ENCODE measurements at places on chromosomes 5 and 9.

DNA sequence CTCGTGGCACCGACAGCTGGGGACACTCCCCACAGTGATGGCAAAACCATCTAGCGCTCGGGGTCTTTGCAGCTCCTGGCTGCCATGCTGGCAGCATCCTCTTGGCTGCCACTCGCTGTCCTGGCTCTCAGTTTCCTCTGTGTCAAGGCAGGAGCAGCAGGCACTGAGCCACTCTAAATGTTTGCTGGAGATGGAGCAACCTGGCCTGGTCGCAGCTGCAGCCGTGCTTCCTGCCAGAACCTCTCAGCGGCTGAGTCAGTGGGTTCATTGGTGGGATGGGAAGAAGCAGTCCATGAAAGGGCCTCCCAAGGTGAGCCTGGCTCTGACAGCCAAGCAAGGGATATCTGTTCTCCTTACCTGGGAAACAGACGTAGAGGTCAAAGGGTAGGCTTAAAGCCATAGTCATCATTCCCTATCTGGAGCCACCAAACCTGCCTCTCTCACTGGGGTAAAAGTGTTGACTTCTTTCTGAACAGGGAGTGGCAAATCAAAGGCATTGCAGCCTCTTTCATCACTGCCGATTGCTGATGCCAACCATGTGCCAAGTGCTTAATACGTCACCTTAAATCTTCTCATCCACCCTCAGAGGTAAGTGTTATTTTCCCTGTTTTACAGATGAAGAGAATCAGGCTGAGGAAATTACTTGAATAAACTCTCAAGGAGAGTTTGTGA is 304.8 kb upstream of the ZNF462 start:
- no peak for DNase-seq

- peak; percentile 99 for DNase-seq
Observed at GRCh38 chr5:59069438-59070079, 486.7 kb downstream of the RAB3C start.

DNA sequence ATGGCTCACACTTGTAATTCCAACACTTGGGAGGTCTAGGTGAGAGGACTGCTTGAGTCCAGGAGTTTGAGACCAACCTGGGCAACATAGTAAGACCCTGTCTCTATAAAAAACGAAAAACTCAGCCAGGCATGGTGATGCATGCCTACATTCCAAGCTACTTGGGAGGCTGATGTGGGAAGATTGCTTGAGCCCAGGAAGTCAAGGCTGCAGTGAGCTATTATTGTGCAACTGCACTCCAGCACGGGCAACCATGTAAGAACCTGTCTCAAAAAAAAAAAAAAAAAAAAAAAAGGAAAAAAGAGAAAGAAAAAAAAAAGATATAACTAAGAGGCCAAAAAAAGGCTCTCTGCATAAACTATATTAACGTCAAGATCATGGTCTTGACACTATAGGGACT is 27.3 kb downstream of the GIN1 start:
- DNase-seq: peak; percentile 78

DNA sequence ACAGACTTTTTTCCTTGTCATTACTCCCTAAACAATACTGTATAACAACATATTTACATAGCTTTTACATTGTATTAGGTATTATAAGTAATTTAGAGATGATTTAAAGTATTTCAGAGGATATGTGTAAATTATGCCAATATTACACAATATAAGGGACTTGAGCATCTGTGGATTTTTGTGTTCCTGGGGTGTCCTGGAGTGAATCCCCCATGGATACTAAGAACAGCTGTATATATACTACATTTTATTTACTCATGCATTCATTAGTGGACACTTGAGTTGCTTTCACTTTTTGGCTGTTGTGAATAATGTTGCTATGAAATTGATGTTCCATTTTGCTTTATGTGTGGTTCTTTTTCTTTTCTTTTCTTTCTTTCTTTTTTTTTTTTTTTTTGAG is 348.8 kb downstream of the SH3GL2 start:
- DNase-seq: no peak

DNA sequence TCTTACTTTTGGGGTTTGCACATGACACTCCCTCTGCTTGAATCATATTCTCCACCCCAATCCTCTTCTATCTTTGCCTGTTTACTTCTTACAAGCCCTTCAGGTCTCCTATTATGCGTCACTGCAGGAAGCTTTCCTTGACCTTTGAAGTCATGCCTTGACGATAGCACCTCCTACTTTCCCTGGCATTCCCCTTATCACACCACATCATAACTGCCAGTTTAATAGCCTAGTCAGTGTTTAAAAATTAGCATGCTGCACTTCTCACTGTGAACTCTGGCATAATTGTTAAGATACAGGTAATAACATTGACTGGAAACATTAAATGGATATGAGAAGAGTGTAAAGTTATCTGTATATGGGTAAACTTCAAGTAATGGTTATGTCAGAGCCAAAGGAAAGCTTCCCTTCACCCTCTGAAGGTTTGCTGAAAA is 37.1 kb upstream of the CEP120 start:
- peak; percentile 86 for DNase-seq
